ENCODE measurements at places on chromosomes 7 and 10.

DNA sequence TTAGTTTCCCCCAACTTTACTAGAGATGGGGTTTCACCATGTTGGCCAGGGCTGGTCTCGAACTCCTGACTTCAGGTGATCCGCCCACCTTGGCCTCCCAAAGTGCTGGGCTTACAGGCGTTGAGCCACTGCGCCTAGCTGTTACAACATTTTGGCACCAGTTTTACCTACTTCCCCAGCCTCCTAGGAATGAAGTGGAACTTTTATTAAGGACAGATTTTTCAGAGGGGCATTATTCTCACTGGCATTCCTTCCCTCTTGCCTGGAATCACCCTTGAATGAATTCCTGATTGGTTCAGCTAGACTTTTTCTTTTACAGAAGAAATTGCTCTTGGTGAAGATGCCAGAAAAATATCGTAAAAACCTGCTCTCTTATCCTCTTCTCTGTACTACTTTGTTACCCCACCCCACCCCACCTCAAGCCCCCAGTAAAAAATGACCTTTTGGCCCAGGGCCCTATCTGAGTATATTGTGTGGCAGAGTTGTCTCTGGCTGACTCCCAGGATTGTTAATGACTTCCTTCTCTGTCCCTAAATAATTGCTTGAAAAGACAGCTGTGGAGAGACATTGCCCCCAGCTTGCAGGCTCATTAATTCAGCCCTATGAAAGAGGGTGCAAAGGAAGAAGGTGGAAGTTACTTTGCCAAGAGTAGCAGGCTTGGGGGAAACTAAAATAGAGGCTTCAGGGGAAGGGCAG lies 189.6 kb downstream of the AUTS2 start:
- DNase-seq, result no peak

DNA sequence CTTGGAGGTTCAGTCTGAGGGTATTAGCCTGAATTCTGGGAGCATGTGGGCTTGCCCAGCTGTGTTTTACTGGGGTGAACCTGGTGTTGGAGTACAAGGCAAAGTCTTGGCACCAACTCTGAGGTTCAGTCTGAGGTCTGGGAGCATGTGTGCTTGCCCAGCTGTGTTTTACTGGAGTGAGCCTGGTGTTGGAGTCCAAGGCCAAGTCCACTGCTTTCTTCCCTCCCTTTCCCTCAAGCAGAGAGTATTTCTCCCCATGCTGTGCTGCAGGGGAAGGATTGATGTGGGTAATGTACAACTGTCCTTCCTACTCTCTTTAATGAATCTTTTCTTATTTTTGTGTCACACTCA lies 236.1 kb downstream of the NXPH1 start:
- DNase-seq, result no peak

- no peak for DNase-seq
These were observed 11.6 kb downstream of the ABCA13 start for GRCh38 chr7:48182718-48183369.

DNA sequence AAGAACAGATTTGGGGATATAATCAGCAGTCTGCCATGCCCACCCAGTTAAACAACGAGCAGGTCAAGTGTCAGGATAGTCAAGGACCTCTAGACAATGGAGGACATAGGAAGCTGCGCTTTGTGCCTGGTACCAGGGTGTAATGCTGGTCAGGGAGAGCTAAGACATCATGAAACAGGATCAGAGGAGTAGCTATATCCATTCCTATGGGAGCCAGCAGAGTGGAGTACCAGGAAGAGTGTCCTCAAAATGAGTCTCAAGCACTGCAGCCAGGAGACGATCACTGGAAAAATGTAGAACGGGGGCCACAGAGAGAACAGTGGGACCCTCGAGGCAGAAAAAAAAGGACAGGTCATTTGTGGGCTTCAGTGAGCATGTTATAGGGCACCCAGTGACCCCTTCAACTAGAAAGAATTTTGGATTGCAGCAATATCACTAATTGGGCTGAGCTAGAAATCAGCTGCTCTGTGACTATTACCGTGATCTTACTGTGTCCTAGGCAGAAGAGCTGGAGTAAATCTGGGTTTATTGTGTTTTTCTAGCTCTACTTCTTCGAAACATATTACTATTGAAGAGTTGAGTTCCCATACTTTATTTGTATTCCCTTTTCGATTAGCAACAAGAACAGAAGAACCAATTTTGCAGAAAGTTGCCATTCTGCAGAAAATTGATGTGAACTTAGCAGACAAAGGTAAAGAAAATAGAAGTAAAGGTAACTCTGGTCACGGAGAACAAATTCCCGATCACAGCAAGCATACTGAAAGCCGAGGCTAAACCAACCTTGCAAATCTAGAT lies 319.6 kb downstream of the AHR start:
- DNase-seq, result no peak

- no peak for DNase-seq
These were observed 89.6 kb downstream of the FOXL3 start for GRCh38 chr7:379456-380138.

GRCh38 chr10:116287906-116288501 lies 15.0 kb upstream of the GFRA1 start:
- DNase-seq, result no peak

DNA sequence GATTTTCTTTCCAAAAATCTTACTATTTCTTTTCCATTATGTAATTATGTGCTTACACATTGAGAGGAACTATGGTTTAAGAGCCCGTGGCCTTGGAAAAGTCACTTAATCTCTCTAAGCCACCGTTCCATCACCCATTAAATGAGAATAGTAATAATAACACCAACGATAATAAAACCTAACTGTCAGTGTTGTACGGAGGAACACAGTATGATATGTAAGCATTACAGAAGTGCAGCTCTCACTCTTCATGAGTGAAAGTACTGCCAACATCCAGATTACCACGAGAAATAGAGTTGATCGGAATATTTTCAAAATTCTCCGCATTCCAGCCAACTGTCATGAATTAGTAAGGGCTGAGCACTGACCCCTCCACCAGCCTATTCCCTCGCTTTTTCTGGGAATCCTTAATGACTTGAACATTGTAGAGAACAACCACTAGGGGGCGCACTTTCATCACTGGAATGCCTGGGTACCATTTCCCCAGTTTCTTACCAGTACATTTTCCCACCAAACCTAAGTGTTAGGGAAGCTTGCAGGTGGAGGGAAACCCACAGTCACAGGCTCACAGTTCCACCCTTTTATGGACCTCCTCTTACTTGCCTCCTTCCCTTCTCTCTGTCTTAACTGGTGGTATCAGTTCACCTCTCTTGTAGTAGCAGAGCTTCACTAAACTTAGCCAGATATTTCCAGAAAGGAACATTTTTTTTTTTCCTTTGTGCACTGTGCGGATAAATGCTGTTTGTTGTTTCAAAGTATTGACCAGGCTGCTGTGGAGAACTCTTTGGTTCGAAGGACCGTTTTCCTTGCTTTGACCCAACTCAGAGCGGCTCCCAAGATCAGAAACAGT lies 27.8 kb downstream of the NKX2-3 start:
- no peak for DNase-seq

DNA sequence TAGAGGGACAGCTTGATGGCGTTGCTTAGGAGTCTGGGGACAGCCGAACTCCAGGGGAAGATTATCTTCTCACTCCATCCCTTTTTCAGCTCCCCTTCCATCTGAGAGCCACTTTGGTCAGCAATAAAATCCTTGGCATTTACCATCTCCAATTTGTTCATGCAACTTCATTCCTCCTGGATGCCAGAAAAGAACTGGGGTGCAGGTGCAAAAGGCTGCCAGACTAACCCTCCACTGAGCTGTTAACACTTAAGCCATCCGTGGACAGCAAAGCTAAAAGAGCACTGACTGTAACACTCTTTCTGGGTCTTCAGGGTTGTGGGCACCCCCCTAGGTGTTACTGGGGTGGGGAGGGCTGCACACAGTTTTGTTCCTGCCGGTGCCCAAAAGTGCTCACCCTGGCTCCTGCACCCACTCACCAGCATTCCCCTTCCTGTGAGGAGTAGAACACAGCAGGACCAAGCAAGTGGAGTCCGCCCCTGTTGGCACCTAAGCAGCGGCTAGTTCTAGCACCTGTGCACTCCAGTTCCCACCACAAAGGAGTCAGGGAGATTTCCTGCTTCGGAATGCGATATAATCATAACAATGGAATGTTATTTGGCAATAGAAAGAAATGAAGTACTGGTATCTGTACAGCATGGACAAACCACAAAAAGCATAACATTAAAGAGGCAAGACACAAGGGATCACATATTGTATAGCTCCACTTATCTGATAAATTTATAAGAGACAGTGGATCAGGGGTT lies 95.1 kb downstream of the NPY start:
- no peak for DNase-seq

DNA sequence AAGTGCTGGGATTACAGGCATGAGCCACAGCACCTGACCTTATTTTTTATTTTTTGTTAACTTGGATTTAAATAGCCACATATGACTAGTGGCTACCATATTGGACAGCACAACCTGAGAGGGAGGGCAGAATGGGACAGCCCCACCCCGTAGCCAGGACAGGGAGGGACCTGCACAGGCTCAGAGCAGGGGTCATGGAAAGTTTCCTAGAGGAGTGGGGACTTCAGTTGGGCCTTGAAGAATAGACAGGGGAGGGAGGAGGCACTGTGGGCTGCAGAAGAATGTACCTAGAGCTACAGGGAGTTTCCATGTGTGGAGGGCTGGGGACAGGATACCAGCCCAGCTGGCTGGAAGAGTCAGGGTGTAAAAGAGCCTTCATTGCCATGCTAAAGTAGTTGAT lies 8.8 kb downstream of the TRIM8 start:
- no peak for DNase-seq

- DNase-seq, result no peak
These were observed 297.1 kb downstream of the PRPF18 start for GRCh38 chr10:13883636-13884444.

DNA sequence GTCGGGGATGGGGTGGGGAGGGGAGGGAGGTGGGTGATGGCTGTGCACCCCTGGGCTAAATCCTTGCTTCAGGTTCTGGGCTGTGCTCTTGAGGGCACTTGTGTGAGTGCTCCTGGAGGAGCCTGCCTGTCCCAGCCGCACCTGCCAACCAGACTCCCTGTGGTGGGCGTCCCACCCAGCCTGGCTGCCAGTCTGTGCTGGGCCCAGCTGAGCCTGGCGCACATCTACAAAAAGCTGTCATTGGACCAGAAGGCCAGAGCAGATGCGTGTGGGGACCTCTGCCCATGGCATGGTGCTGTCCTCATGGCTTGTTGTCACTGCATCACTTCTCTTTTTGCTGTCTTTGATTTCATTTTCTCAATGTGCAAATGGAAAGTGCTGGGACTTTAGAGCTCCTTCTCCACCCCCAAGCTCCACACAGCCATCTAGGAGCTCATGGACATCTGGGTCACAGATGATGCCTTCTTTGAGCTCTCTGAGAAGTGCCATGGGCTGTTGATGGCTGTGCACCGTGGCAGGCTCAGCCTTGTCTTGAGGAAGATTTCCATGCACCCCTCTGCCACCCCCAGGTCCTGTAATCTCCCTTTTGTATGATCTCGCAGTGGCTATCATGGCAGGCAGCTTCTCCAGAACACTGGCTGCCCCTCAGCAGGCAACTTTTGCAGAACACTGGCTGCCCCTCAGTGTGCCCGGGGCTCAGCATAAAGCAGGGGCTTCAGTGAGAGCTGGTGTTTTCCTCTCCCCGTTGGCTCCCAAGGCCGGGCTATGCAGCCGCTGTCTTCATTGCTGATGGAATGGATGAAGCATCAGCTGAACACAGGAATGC lies 83.9 kb downstream of the ADCY1 start:
- DNase-seq, result no peak

DNA sequence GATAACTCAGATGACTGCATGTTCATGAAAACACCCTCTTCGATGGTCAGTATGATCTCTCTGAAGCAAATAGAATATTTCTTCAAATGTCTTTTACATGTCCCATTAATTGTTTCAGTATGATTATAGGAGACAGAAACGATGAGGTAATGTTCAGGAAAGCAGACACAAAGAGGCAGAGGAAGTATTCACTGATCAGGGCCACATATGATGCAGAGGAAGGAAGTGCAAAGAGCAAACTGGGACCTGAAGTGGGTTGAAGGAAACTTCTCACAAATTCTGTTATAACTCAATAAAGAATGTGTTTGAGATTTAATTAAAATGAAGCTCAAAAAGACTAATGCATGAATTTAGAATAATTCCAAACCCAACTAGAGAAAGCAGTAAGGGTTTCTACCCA lies 70.5 kb downstream of the TES start:
- DNase-seq, result no peak

- DNase-seq, result no peak
These were observed 137.8 kb downstream of the MAPK8 start for GRCh38 chr10:48444266-48444665.

DNA sequence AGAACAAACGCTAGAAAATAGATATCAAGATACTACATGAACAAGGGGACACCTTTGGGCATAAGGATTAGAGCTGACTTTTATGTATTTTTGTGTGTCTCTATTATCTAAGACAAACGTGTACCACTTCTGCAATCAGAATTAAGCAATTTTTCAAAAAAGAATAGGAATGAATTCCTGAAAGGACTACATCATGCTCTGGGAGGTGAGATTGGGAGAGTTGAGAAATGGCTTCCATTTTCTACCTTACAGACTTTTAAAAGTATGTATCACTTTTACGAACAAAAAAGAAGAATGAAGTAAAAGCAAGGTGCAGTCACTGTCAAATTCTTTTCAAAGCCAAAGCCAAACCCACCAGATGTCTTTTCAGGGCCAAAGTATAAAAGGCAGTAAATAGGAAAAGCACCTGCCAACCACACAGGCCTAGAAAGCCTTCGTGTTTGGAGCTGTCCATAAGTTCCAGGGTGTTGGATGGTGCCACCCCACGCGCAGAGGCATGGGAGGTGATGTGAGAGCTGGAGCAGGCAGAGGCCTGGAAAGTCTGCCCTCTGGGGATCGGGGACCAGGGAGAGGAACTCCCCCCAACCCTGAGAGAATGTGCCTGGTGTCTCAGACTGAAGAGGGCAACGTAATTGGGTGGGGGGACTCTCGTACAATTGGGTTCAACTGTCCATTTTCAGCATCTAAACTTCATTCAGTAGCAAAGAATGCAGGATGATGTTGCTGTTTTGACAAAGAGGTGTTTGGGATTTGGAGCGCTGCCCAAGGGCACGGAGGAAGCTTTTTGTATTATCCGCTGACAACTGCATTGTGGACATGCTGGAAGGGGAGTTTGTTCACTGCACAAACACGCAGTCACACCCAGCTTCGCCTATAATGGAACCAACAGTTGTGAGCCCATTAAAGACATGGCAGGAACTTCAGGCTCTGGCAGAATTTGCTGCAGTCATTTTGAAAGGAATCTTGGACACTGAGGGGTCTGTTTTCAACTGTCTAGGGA lies 17.6 kb upstream of the CTBP2 start:
- no peak for DNase-seq

DNA sequence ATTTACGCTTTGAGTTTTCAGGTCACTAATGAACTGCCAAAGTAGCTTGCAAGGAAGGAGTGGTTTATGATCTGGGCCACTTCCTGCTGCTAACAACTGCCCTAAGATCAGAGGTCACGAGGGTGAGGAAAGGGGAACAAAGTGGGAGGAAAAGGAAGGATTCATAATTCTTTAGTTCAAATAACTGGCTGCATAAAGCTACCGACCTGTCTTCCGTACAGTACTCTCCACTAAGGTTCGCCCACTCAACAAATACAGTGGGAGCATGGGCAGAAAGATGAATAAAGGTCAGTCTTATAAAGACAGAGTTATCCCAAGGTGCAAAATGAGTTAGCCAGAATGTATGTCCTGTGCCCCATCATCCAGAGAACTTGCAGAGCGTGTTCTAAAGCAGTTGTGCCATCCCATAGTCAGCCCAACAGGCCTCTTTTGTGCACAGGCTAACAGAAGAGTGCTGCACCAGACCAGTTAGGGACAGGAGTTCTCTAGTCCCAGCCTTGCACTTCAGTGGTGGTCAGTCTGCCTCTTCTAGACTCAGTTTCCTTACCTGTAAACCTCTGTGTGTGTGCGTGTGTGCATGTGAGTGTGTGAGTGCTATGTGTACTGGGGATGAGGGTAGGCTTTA lies 65.9 kb downstream of the CREB3L2 start:
- peak; percentile 35 for DNase-seq

- no peak for DNase-seq
These were observed 51.1 kb downstream of the ELFN1 start for GRCh38 chr7:1721047-1721690.
